ENCODE measurements at places on chromosomes 4 and X.
A peak's percentile ranks its signal among the peaks of the same experiment; 100 is the strongest.

DNA sequence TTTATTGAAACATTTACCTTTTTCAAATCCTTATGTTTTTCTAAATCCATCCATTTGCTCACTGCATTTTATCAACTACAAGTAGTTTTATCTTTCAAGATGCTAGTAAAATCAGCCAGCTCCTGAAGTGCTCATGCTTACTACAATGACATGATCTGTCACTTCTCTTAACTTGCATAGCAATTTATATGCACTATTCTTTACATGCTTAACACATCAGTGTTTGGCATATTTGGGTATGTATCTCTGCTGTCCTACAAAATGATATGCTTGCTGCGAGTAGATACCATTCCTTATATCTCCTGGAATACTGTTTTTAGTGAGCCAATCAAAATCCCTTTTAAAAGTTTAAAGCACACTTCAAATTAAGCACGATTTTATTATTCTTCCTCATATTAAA is 2726.8 kb downstream of the PCDH7 start:
- no peak for DNase-seq

DNA sequence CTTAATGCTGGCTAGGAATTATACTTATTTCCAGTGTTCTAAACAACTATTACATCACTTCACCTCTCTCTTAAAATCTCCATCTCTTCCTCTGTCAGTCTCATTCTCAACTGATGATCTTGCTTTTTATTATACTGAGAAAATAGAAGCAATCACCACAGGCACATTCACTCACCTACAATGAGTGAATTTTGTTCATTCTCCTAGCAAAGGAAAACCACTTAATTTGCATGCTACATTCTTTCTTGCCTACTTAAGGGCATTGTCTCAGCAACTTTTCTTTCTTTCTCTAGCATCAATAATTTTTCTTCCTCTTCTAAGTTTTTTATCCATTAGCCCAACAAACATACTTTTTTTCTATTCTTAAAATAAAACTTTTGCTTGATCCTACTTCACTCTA is 21.1 kb upstream of the USP38 start:
- DNase-seq = no peak

DNA sequence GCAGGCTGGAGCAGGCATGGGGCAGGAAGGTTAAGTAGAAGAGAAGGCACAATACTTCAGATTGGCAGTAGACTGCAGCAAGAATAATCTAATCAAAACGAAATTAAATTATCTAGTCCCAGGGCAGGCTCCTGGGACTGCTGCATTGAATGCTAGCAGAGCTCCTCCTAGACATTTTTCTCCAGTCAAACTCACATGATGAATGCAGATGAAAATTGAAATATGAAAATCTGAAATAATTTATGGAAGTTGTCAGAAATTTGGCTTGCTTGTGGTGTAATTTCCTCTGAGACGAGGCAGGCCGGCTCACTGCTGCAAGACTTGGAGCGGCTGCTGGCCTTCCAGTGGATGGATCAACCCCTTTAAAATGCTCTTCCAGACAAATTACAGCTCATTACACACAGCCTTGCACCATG is 78.0 kb upstream of the TMEM33 start:
- DNase-seq = no peak

GRCh38 chr4:5527211-5527610 is 181.1 kb downstream of the EVC2 start:
- DNase-seq = no peak

DNA sequence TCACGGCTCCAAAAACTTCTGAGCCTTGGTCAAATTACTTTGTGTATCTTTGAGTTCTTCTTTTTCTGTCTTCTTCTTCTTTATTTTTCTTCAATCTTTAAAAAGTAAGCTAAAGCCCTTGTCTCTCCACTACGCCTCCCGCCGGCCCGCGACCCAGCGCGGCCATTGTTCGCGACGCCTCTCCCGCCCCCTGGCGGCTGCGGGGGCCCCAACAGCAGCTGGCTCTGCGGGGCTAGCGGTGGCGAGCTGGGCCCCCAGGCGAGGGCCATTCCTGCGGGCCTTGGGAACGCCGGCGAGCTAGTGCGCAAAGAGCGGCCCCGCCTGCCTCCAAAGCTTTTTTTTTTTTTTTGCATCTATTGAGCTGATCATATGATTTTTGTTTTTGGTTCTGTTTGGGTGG is 119.1 kb downstream of the TGIF2LX start:
- DNase-seq = no peak

DNA sequence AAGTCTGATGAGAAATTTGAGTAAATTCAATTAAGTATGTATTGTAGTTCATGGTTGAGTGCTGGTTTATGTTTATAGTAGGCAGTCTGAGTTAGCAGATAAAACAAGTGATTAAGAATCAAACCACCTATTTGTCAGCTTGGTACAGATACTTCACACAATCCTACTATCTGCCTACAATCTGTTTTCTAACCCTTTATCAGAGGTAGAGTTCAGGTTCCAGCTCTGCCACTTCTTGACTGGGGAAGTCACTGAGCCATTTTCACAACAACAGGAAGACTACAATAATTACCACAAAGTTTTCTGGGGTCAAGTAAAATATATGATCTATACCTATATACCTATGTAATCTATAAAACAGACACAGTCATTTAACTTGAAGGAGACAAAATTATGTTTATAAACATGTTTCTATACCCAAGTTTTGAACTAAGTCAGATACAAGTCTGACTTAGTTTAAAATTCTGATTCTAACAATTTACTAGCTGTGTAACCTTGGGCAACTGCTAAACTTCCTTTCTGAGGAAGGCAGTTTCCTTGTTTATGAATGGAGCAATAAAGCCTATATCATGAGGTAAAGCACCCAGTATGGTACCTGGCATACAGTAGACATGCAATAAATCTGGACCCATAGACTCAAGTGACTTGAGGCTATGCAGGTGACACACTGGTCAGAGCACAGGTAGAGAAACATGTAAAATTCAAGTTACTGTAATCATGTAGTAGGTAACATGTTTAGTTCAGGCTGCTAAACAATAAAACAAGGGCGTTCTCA is 37.2 kb upstream of the BDH2 start:
- no peak for DNase-seq

GRCh38 chr4:52241916-52242315 is 190.8 kb downstream of the SPATA18 start:
- DNase-seq = no peak

DNA sequence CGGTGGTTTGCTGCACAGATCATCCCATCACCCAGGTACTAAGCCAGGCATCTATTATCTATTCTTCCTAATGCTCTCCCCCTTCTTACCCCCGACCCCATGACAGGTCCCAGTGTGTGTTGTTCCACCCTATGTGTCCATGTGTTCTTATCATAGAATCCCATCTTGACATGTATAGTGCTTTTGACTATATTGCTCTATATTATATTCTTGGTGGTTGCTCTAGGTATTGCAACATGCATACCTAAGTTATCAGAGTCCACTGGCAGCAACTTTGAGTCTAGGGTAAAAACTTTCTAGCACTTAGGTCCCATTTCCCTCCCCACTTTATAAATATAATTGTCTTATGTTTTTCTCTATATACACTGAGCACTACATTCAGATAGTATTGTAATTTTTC is 170.3 kb downstream of the TBX22 start:
- no peak for DNase-seq

- no peak for DNase-seq
These were observed 29.3 kb upstream of the GPRIN3 start for GRCh38 chr4:89336818-89337420.

DNA sequence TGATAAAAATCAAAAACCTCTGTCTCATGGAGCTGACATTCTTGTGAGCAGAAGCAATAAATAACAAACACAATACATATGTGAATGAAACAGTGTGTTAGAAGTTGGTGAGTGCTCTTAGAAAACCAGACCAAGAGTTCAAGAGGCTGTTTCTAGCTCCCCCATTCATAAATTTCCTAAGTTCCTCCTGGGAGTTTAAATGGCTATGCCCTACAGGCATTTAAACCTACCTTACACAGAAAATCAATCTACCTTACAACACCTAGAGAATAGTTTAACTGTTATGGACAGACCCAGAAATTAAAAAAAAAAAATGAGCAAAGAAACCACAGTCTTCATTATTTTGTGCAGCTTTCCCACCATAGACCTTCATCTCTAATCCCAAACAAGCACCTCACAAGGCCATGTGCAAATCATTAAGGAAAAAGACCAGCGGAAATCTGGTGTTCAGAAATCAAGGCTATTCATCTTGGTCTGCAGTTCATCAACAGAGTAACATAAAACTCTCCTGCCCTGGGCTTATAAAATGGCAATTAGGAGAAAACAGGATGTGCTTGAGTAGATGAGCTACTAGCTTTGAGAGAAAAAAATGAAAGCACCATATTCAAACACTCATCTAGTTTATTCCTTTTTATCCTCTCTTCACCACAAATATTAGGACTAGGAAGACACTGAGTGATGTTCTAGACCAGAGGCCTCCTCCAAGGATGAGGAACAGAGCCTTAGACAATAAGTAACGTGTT is 147.2 kb downstream of the SHROOM3 start:
- DNase-seq = no peak

- DNase-seq = no peak
These were observed 242.0 kb downstream of the BCOR start for GRCh38 chrX:39855748-39856129.

DNA sequence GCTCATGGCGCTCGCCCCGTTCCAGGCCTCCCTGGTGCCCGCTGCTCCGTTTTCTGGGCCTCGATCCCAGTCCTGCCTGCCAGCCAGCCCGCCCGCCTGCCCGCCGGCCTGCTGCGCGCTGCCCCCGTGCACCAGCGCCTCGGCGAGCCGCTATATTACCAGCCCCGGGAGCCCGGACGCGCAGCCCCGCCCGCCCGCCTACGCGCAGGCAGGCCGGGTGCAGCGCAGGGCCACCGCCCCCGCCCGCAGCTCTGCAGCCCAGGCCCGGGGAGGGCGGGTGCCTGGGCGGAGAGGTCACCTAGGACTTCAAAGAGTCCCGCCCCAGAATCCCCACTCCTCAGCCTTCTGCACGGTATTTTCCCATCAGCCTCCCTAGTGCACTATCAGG is at the start of gene MAOB:
MAOB (minus strand) TSS at position 157 of the 388 bp plus-strand sequence; CDS start at position 6, 151 bp downstream.
- DNase-seq = peak; percentile 49

GRCh38 chr4:30720661-30721184 is 554 bp downstream of the PCDH7 start:
- peak; percentile 45 for DNase-seq

- no peak for DNase-seq
These were observed 72.2 kb upstream of the PPP3CA start for GRCh38 chr4:101419336-101420135.

GRCh38 chr4:101224358-101225218 is 122.7 kb downstream of the PPP3CA start:
- no peak for DNase-seq

DNA sequence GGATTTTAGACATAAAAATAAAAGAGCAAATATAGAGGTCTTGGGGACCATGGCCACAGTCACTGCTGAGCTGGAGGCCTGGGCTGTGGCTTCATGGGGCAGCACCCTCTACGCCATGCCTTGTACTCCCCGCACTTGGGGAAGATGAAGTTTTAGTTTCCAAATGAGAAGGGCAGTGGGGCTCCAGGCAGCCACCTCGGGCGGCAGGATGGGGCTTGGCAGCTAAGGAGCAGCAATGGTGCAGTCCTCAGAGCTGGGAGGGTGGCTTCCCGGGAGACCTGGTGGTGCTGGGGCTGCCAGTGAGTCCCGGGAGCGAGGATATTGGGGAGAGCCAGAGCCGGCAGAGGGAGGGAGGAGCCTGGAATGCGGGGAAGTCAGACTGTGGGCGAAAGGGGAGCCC is 2.4 kb downstream of the CXCR3 start:
- DNase-seq = no peak

DNA sequence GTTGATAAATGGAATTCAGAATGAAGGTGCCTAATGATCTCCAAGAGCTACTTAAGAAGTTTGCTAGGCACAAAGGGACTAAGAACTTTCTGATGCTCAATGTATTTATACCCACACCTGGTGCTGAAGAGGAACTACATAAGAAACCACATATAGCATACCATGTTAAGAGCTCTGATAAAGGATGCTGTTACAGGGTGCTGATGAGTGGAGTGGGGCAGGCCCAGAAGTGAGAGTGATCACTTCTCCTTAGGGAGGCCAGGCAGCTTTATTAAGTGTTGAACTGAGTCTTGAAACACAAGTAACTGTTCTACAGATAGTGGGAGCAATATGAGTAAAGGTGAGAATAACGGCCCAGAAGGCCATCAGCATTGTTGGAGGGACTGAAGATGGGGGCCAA is 68.3 kb upstream of the CHRDL1 start:
- no peak for DNase-seq

GRCh38 chr4:128220286-128221235 is 67.1 kb downstream of the PGRMC2 start:
- DNase-seq = no peak

- no peak for DNase-seq
These were observed 153.1 kb downstream of the AMELX start for GRCh38 chrX:11446336-11446735.

GRCh38 chrX:10485326-10485725 is 135.1 kb downstream of the MID1 start:
- no peak for DNase-seq

DNA sequence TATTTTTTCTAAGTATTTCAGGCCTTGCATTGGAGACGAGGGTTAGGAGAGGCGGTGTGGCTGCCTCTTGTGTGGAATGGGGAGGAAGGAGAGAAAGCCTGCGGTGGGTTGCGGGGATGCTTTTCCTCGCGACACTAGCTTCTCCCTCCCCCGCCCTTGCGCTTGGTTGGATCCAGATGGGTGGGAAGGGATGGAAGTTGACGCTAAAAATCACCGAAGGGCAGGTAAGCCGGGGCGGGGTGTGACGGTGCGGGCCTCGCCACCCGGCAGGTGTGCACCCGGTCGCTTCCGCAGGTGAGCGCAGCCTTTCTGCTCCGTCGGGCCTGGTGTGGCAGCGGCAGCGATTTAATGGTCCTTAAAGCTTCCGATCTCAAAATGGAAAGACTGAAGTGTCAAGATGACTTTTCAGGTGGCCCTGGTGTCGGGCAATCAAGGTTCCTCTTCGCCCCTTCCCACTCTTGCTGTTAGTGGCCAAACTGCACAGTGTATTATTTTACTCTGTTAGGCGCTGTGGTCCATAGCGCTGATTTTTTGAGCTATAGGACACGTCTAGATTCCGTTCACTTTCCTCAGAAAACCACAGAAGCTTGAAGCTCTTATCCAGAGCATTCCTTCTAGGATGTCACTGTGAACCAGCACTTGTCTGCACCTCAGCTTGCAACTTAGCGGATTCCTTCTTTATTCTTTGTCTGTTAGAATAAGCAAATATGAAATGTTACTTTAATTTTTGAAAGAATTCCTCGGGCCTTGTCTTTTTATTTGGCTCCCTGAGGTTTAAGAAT is 765 bp downstream of the ENOPH1 start:
- peak; percentile 42 for DNase-seq

- no peak for DNase-seq
These were observed 92.0 kb downstream of the NAA11 start for GRCh38 chr4:79233820-79234219.

- no peak for DNase-seq
These were observed 48.8 kb downstream of the SHOX start for GRCh38 chrX:679291-679979.

GRCh38 chr4:186554539-186554913 is 841 bp downstream of the MTNR1A start:
- DNase-seq = no peak

Data from head of caudate nucleus (tissue), 42 donors.